Muscle of arm (tissue), 14 donors: ENCODE measurements at places on chromosomes 3 and 15.

DNA sequence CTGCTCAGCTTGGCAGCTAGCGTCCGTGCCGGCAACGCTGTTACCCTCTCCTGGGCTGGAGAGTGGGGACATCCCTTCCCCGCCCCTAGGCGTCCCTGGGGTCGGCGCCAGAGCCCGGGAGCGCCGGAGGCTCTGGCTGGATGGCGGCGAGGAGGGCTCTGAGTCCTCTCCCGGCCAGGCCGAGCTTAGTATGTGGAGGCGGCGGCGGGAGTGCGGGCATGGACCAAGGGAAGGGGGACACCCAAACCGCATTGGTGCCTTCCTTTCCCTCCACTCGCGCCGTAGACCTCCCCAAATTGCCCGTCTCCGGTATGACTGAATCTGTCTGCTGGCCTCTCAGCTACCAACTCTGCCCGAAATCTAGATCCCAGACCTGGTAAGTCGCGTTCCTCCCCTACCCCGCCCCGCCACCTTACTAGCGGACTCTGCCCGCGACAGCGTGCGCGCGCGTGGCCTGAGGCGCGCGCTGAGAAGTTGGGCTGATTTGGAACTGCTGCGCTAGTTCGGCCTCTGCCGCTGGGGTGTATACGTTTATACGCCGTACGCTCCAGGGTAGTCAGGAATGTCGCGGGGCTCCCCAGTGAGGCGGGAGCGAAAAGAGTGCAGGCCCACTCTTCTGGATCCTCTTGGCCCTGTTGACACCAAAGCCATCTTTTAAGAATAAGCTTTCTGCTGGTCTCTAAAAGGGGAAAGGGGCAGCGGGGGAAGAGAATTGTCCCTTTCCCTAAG lies 12.2 kb downstream of the ZIC1 start:
- DNase-seq = peak; percentile 20

DNA sequence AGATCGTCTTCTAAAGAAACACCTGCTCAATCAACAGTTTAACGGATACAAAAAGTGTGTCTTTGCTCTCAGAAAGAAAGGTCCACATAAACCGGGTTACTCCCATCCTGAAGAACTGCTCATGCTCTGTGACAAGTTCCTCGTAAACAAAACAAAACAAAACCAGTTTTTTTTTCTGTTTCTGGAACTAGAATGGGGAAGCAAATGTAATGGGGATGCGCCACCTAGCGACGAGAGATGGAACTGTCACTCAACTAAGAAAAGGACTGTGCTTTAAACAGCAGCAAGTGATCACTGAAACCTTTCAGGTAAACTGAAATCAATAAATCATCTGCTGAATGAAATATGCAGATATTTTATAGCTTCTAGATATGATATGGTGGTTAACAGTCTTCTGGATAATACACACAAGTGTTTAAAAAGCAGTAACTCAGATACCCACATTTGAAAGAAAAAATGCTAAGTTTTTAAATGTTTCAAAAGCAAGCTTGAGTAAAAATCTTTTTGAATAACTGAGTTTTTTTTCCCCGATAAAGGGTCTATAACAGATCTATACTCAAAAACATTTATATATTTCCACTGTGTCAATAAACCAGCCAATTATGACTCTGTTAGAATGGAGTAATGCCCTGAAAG lies 10.9 kb downstream of the TM2D3 start:
- peak; percentile 82 for DNase-seq

GRCh38 chr3:15360788-15361493 lies 28.6 kb upstream of the SH3BP5 start:
- DNase-seq = peak; percentile 41

- DNase-seq = no peak
These were observed 36.4 kb downstream of the SUCNR1 start for GRCh38 chr3:151909681-151910405.

GRCh38 chr3:15223685-15224572 lies 17.9 kb downstream of the CAPN7 start:
- DNase-seq = no peak

DNA sequence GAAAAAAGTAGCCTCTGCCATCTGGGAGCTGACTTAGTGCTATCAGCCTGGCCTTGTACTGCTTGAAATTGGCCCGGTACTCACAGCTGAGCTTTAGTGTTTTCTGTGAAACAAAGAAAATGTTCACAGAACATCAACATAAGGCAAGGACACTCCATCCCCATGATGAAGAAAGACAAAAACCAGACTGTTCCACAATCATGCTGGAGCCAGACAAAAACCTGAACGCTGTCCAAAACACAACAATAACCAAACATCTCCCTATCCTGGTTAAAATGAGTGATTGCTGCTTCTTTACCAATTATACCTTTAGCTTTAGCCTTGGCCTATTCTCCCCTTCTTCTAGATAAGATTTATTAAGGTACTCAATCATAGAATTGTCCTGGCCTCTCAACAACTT lies 153.9 kb downstream of the CPNE4 start:
- DNase-seq = no peak

DNA sequence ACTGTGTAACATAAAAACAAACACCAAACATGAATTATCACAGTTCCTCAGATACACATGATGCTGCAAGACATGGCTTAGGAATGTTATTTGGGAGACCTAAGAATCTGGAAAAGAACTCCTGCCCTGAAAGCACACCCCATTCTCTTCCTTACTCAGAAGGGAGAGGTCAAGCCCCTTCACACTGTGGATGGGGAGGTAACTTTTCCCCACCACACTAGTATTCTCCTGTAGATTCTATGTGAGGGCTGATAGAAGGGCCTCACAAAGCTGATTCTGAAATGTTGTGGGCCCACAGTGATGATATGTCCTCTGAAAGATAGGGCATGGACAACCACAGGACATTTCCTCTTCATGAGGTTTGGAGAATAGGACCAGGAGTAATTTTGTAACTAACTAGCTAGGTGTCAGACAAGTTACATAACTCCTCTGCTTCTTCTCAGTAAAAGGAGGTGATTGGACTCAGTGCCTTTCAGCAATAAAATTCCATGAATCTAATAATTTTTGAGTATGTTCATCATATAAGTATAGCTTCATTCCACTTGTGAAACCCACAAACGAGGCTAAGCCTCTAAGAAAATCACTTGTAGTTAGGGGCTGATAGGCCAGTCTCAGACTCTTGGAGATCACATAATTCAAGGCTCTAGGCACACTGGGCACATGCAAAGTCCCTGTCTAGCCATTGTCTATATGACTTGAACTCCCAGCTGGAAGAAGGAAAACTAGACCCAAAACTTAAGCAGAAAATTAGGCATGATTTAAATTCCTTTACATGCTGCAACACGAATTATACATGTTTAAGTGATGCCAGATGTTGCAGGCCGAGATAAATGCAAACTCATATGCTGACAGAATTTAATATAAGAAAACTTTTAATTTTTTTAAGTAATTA lies 7.5 kb downstream of the PTX3 start:
- DNase-seq = peak; percentile 31

GRCh38 chr3:157409516-157409915 lies 27.1 kb upstream of the PTX3 start:
- DNase-seq = no peak

DNA sequence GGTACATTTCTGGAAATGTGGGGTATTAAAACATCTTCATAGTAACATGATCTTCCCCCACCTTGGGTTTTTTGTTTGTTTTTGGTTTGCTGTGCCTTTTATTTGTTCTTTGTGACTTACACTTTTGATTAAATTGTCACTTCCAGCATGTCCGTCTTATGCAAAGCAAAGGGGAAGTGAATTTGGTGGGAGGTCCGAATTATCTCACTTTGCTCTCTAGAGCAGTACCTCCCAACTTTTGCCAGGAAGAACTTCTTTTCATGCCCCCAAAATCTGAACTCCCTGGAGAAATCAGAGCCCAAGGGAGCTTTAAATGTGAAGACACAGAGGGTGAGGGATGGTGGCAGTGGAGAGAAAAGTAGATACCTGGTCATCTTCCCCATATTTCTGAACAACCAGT lies 173.1 kb downstream of the IL5RA start:
- no peak for DNase-seq

DNA sequence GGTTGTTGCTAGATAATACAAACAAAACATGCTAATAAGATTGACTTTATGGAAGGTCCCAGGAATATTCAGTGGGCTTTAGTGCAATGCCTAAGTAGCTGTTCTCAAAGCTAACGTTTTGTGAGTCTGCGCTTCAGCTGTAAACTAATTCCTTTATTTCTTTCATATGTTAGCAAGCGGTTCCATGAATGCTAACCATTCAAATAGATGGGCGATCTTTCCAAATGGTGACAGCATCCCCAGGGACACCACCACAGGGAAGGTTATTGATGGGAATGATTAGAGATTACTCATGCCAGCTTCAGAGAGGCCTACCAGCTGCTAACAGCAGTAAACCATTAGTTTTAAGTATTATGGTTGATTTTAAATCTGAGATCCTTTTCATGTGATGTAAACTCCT lies 405.7 kb upstream of the MCTP2 start:
- DNase-seq = peak; percentile 40

DNA sequence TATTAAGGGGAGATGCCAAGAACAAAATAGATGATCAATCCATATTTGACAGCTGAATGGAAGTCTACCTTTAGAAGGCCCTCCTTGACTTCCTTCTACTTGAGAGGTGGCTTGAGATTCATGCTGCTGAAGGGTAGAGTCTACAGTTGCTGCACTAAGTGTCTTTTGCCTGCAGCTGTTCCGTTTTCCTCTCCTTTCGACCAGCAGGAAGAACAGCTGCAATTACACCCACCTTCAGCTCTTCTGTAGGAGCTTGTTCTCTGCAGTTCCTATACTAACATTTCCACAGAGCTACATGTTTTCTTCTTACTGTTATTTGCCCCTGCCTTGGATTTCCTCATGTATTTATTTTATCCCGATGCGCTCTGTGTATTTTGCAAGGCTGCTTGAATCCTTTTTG lies 79.1 kb downstream of the ARRDC4 start:
- DNase-seq = no peak

GRCh38 chr3:86785386-86785785 lies 205.6 kb downstream of the VGLL3 start:
- DNase-seq = peak; percentile 28

- no peak for DNase-seq
These were observed 363 bp downstream of the EMC3 start for GRCh38 chr3:9986230-9986725.

- DNase-seq = no peak
These were observed 26.9 kb downstream of the PDIA5 start for GRCh38 chr3:123093696-123094095.

- DNase-seq = no peak
These were observed 163.8 kb upstream of the ARHGEF26 start for GRCh38 chr3:153957421-153957820.

DNA sequence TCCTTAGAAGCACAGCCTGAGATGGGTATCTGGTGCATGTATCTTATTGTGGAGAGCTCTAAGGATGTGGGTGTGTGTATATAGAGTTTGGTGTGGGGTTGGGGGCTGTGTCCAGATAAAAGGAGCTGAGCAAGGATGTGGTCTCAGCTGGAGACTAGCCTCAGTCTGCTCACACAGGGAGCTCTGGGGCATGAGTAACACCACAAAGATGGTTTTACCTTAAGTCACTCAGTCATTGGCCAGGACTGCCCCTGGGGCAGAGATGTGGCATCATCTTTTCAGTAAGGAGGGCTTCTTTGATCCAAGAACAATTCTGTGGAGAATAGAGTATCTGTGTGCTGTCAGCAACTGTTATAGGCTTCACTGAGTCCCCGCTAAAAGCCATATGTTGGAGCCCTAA lies 163.4 kb upstream of the NUDT16 start:
- no peak for DNase-seq

- no peak for DNase-seq
These were observed 45.4 kb downstream of the LPP start for GRCh38 chr3:188199386-188199785.

DNA sequence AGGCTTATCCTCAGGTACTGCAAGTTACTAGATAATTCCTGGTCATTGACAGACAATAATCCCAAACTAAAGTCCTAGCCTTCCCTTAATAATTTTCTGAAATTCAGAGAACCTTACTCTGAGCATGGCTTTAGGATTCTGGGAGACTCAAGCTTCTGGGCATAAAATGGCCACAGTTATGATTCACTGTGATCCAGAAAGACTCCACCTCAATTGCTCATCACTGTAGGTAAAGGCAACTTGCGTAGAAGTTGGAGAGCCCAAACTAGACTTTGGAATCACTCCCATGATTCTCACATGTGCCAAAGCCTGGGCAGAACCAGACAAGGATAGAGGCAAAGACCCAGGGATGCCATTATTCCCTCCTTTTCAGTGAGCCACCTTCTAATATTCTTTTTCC lies 195.3 kb downstream of the OSBPL10 start:
- DNase-seq = no peak

DNA sequence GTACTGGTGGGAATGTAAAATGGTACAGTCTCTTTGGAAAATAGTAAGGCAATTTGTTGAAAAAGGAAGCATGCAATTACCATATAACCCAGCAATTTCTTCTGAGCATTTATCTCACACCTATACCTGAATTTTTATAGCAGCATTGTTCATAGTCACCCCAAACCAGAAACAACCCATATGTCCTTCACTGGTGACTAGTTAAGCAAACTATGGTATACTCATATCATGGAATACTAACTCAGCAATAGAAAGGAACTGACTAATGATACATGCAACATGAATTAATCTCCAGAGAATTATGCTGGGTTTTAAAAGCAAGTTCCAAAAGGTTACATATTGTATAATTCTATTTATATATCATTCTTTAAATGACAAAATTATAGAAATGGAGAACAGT lies 60.2 kb downstream of the TRAT1 start:
- DNase-seq = no peak

DNA sequence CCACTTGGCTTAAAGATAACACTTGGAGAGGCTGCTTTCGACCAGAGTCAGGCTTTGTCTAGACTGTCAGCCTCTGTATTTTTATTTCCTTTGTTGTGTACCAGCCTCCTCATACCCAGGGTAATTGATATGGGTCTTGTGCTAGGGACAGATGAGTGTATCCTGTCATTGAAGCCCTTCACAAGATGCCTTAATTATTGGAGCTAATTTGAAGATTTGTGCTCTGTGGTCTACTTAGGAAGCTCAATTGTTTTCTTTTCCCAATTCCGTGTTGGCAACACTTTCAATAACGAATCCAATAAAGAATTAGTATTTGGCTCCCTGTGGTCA lies 60.5 kb upstream of the DPH6 start:
- DNase-seq = no peak

- DNase-seq = no peak
These were observed 32.5 kb downstream of the PARP15 start for GRCh38 chr3:122609798-122610559.

DNA sequence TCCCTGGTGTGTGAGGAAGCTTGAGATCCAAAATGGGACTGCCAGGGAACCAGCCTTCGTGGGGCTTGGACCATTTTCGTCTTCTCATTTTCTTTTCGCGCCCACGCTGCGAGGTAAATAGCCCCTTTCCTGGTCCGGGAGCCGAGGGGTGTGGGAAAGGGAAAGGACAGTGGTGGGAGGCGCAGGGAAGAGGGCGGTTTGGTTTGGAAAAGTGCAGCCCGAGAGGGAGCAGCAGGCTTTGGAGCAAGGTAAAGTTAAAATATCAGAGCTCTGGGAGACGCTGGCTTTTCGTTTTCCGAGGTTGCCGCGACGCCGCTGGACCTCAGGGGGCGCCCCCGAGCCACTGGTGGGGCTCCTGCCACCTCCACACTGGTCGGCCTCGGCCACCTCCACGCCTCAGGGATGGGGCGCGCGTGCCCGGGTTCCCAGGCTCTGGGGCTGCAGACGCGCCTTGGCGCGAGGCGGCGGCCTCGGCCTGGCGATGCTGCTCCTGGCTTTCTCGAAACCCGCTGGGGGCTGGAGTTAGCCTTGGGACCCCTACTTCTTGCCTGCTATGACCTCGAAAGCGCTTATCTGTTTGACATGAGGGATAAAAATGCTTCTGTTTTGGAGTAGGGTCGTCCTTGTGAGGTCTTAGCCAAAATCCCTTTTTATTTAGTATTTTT lies 3.2 kb downstream of the PTPRG start:
- peak; percentile 72 for DNase-seq
